Neural progenitor cell (in vitro differentiated cells): ENCODE measurements at places on chromosomes 7 and 10.

DNA sequence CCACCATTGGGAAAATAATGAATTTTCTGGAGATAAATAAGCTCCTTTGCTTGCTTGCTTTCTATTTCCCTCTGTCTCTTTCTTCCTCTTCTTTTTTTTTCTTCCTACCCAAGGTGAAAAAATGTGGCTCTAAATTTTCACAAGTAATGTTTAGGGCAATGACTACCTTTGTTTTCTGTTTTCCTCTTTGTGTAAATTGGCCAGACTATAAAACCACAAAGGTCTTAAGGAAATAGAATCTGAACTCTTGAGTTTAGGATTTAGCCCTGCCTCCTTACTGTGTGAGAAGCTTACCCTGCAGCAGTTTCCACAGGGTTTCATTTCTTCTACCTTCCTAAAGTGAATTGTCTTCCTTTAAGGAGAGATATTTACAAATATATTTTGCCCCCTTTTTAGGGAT is 330.4 kb downstream of the ARL4A start:
- DNase-seq: peak; percentile 43

- DNase-seq: no peak
Measured at GRCh38 chr10:62917475-62918238, 101.5 kb upstream of the EGR2 start.

DNA sequence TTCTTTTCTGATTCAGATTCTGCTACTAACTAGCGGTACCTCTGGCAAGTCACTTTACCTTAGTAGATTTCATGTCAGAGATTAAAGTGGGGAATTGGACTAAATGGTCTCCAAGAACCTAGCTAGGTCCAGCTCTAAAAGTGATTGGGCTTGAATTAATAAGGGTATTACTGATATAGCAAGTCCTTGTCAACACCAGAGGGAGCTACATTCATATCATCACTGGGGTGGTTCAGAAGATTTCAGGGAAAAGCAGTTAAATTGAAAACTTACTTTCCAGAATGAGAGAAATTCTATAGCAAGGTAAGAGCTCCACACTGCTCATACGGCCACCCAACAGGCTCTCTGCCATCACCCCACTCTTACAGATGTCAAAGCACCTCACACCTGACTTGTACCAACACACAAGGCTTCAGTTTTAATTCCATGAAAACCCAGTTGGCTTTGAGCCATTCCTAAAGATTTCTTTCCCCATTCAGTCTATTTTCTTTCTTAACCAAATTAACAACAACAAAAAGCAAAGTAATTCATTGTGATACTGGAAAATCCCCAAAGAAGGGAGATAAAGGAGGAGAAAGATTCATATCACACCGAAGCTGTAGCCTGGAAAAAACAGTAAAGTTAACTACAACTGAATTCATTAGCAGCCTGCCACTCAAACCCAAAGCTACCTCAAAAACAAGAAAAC is 38.0 kb upstream of the SPOCK2 start:
- DNase-seq: peak; percentile 40

- DNase-seq: no peak
Measured at GRCh38 chr7:51689547-51689946, 372.9 kb upstream of the COBL start.

- no peak for DNase-seq
Measured at GRCh38 chr10:75739414-75740143, 308.2 kb downstream of the LRMDA start.

GRCh38 chr7:91940171-91940570 is 491 bp upstream of the AKAP9 start:
- DNase-seq: peak; percentile 71

DNA sequence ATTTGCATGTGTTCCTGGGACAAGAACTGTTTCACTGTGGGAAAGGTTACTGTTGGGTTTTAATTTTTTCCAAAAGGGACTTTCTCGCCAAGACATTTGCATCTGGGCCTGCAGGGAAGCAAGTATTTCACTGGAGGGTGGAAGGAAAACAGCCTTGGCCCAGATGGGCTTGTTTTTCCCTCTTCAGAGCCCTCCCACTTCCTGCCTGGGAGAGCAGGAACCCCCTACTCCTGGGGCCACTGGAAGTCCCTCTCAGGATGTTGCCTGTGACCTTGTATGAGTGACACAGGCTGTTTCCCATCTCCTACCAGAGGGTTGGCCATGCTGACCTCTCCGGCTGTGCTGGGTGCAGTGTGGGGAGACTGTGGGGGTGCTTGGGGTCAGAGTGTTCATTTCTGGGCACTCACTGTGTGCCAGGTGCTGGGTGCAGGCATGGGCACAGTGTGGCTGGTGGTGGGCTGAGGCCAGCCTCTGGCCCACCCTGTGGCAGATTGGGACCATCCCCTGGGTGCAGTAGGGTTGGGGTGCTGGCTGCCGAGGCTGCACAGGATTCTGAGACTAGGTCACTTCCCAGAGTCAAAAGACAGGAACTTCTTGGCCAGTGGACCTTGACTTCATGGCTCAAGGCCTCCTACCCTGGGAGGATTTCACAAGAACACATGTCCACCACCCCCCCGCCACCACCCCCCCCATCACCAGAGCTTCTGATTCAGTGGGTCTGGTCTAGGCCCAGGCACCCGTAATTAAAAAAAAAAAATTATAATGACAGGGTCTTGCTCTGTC is 10.2 kb downstream of the TSPAN15 start:
- DNase-seq: no peak

DNA sequence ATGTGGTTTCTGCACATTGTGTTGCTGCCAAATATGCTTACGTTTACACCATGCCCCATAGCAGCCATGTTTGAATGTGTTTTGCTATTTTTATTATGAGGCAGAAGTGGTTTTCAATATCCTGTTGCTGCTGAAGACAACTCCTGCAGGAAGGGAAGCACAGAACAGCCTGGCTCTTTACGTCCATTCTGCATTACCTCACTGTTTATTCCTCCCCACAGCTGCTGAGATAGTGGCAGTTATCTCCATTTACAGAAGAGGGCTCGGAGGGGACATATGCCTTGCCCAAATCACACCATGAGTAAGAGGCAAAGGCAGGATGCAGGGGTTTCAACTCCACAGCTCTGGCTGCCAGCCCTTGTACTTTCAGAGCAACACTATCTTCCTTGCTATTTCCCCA is 35.3 kb downstream of the PLPP4 start:
- DNase-seq: no peak

GRCh38 chr10:64506963-64507362 is 985.8 kb downstream of the REEP3 start:
- DNase-seq: peak; percentile 23

DNA sequence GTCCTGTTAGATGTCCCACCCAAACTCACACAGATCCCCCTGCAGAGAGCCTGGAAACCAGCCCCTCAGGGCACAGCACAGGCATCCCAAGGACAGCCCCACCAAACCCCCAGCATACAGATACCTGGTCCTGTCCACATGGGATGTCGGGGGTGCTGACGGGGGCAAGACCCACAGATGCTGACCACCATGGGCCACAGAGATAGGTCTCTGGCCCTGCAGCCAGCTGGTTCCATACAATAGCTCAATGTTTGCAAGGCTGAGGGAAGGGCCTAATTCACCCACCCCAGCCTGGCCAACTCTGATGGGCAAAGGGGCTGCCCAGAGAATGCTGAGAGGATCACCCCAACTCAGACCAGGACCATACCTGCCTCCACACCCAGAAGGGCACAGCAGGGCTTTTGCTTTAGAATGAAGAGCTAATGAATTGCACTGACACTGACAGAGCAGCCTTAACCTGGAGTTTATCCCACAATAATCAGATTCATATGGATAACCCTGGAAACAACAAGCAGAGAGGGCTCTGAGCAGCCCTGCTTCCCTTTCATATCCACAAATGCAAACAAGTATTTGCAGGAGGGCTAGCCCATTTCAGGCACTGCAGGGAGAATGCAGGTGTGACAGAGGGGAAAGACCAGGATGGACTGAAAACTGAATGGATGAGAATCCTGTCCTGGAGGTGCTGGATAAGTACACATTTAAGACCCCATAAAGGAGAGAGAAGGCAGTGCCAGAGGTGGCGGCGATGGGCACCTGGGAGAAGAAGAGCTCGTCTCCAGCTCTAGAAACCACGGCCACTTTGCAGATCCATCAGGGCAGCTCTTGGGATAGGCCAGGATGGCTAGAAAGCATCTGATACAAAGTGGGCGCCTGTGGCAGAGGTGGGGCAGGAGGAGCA is 126.7 kb downstream of the TNS3 start:
- DNase-seq: no peak

GRCh38 chr7:129017264-129017663 is 37.6 kb downstream of the TNPO3 start:
- DNase-seq: no peak

- DNase-seq: no peak
Measured at GRCh38 chr10:78259391-78259790, 225.7 kb downstream of the RPS24 start.

- DNase-seq: no peak
Measured at GRCh38 chr7:17058568-17058967, 176.8 kb upstream of the AGR3 start.

GRCh38 chr10:115659616-115660015 is 566.5 kb downstream of the ATRNL1 start:
- DNase-seq: no peak

- peak; percentile 70 for DNase-seq
Measured at GRCh38 chr10:116444527-116445142, 17.0 kb downstream of the PNLIPRP3 start.

GRCh38 chr7:155132431-155132830 is 62.3 kb downstream of the HTR5A start:
- DNase-seq: no peak

GRCh38 chr7:131482800-131483199 is 73.6 kb downstream of the PODXL start:
- no peak for DNase-seq

DNA sequence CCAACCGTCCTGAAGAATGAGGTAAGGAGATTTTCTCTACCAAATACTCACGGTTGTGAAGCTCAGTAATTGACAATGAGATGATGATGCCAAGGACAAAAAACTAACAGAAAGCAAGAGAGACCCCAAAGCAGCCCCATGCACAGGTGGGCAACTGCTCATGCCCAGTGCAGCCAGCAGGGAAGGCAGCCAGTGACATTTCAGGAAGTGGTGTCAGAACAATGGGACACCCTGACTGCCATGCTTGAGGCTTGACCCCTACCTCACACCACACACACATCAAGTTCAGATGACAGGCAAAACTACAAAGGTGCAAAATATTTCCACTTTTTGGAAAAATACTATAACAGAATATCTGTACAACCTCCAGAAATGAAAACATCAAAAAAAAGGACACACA is 66.9 kb downstream of the CFAP46 start:
- DNase-seq: no peak

DNA sequence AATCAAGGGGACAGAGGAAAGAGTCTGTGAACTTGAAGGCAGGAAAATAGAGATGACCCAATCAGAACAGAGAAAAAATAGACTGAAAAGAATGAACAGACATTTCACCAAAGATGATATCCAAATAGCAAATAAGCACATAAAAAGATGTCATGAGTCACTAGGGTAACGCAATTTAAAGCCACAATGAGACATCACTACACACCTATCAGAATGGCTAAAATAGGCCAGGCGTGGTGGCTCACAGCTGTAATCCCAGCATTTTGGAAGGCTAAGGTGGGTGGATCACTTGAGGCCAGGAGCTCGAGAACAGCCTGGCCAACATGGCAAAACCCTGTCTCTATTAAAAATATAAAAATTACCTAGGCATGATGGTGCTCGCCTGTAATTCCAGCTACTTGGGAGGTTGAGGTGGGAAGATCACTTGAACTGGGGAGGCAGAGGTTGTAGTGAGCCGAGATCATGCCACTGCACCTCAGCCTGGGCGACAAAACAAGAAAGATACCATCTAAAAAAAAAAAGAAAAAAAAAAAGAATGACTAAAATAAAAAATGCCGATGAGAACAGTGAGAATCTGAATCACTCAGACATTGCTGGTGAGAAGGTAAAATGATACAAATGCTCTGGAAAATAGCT is 100.9 kb downstream of the LHPP start:
- no peak for DNase-seq

DNA sequence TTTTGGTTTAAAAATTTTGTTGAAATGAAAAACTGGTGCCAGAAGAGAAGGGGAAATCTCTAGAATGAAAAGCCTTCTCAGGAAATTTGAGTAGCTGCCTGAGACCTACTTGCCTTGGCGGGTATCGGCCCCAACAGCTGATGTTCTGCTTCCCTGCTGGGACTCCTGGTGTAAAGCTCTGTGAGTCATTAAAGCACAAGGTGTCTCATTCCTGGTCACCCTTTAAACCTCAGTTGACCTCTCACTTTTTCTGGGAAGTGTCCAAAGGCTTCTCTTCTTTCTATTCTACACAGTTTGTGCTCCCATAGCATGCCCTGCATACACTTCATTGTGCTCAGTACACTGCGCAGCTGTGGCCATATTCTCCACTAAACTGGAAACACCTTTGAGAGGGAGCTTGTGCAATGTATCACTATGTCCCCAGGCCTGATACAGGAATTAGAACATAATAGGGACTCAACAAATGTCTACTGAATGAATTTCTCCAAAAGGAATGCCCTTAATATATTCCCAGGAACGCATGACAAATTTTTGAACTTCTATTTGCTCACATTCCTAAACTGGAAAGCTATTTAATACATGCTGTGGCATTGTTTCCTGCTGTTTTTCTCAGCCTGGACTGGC is 303.9 kb downstream of the SDHAF3 start:
- DNase-seq: no peak

- no peak for DNase-seq
Measured at GRCh38 chr7:134777470-134777869, 2.0 kb upstream of the CALD1 start.

- peak; percentile 95 for DNase-seq
Measured at GRCh38 chr7:151085691-151086620, at the start of gene AGAP3. Gene AGAP3, plus strand, starts transcription at chr7:151086475. Its CDS starts 267 bp downstream, at chr7:151086742.
